Stimulated activated CD8-positive, alpha-beta memory T cell treated with anti-CD3 and anti-CD28 coated beads, Interleukin-4, amount 100 ng/mL, for 1 hour (primary cell): ENCODE measurements at places on chromosomes 6 and 20.

GRCh38 chr20:32195581-32195980, 12.0 kb downstream of the PLAGL2 start:
- DNase-seq, result no peak

DNA sequence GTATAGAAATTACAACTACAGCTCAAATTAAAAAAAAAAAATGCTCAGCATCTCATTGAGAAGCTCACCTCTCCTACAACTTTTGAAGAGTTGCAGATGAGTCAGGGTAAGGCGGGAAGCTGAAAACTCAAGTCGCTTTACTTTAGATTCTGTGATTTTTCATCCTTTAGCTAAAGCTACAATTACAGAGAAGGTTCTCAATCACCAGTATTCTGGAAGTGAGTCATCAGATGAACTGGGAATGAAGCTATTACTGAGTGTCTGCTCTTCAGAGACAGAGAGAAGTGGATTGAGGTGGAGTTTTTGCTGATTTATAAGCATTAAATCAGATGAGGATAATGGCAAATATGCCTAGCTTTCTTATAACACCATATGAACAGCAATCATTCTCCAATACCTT, 91.9 kb downstream of the TFAP2A start:
- DNase-seq, result no peak

GRCh38 chr6:53264915-53265607, 83.7 kb downstream of the ELOVL5 start:
- DNase-seq, result no peak

GRCh38 chr6:1667012-1667804, 57.5 kb downstream of the FOXC1 start:
- no peak for DNase-seq

GRCh38 chr6:83190626-83191025, 2.4 kb downstream of the PGM3 start:
- DNase-seq, result no peak

GRCh38 chr20:8183526-8183925, 51.5 kb downstream of the PLCB1 start:
- DNase-seq, result no peak

DNA sequence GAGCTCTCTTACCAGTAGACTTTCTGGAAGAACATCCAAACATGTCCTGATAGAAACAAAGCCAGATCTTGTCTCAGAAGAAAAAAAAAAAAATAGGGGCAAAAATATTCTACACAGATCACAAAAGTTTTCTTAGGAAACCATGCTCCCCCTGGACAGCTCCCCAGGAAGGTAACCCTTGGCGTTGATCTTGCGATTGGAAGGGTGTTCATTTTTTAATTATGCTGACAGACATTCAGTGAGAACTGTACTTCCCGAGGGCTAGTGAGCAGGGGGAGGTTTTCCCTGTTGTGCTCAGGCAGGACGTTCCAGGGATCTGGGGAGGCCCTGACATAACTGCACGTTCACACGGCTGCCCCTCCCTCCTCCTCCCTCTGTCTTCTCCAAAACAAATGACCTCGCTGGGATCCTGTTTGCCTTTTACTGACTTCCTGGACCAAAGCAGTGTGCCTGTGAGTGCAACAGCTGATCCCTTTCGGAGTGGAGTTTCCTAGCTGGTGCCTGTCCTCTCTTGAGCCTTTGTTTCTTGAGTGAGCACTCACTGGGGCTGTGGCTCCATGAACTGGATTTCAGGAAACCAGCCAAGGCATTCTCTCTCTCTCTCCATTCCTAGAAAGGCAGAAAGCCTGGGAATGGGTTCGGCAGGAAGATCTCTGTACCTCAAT, 46.7 kb downstream of the MARCKS start:
- DNase-seq, result no peak

DNA sequence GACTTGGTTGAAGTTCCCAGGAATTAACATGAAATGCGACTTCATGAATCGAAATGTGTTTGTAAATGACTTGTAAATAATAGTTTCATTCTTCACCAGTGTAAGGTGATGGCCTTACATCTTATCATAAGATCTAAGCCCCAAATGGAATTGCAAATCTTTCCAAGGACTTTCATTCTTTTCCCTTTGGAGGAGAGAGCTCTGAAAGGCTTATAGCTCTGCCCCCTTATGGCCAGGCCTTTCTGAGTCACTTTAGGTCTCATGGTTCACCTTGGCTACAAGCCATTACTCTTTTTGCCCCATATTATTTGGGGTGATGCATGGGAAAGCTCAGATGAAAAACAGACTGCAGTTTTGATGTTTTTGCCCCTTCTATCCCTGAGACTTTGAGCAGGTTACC, 209.1 kb upstream of the BMP2 start:
- no peak for DNase-seq

- no peak for DNase-seq
These were observed 38.6 kb downstream of the GHRH start for GRCh38 chr20:37223053-37223452.

DNA sequence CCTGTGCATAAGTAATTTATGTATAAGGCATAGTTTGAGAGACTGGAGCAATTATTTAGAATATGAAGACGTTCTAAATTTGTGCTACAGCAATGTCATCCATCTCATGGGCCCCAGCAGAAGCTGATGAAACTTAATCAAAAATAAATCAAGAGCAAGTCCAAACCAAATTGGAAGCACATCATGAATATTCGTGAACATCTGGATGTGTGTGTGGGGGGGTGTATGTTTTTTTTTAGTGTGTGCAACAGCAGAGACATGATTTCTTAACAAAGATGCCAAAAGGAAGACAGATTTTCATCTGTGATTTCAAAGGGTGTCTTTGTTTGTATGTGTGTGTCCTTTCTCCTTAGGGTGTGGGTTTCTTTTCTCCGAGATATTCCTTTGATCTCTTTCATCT, 58.9 kb downstream of the SASH1 start:
- DNase-seq, result no peak

DNA sequence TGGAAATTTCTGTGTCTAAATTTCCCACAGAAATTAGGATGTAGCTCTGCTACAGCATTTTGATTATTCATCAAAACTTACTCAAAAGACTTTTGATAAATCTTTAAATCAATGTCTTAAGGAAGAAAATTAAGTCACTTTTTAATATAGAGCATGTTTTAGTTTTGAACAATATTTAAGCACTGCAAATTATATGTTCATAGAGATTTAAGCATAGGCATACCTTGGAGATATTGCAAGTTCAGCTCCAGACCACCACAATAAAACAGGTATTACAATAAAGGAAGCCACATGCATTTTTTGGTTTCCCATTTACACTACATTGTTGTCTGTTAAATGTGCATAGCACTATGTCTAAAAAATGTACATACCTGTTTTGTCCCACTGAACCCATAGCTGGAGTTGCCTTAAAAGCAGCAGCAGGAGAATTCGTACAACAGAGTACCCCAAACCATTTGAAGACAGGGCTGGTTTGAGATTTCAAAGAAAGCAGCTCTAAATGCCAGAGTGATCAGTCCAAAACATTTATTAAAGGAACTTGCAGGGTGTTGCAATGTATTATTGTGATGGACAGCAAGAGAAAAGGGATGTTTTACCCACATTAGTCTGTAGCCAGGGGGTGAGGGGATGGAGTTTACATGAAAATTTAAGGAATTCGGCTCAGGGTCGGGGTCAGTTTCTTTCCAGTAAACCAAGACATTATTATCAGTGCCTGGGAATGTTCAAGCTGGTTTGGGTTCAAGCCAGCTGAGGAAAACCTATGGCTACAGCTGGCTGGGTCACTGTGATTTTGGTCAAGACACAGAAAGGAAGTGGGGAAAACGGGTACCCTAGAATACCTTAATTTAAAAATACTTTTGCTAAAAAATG, 6.3 kb upstream of the LOC128125822 start:
- DNase-seq, result no peak

GRCh38 chr6:12092762-12093161, 80.7 kb downstream of the HIVEP1 start:
- no peak for DNase-seq

GRCh38 chr6:39430871-39431523, 108.5 kb upstream of the KCNK16 start:
- no peak for DNase-seq

GRCh38 chr20:62625921-62626547, 16.3 kb upstream of the SLCO4A1 start:
- no peak for DNase-seq

- no peak for DNase-seq
These were observed 185.5 kb upstream of the NRSN1 start for GRCh38 chr6:23940466-23940865.

GRCh38 chr6:60867548-60867947, 1418.5 kb downstream of the KHDRBS2 start:
- DNase-seq, result no peak

GRCh38 chr20:48984575-48985219, 61.4 kb upstream of the CSE1L start:
- DNase-seq, result no peak
